ENCODE measurements at places on chromosomes 7 and 10.

DNA sequence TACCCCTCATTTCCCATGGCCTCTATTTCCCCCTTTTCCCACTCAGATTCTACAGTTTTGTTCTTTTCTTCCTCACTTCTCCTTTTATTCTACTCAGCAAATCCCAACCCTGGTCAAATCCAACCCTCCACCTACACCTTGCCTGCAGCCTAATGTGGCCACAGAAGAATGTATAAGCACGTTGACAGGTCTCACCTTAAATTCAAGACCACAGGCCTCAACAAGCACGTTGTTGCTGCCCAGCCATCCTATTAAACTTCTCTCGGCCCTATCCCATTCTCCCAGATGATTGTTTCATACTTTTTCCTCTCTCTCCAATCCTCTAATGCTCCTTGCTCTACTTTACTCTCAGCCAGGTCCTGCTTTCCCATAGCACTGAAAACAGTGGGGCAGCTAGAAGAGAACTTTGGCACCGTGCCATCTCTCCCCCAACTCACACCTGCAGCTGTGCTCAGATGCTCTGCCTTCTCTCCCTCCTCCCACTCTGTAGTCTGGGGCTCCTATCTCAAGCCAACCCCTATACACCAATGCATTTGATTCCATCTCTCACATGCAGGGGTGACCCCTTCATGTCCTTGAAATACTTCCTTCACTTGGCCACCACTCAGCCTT lies 6.8 kb upstream of the EIF3A start:
- DNase-seq: no peak

DNA sequence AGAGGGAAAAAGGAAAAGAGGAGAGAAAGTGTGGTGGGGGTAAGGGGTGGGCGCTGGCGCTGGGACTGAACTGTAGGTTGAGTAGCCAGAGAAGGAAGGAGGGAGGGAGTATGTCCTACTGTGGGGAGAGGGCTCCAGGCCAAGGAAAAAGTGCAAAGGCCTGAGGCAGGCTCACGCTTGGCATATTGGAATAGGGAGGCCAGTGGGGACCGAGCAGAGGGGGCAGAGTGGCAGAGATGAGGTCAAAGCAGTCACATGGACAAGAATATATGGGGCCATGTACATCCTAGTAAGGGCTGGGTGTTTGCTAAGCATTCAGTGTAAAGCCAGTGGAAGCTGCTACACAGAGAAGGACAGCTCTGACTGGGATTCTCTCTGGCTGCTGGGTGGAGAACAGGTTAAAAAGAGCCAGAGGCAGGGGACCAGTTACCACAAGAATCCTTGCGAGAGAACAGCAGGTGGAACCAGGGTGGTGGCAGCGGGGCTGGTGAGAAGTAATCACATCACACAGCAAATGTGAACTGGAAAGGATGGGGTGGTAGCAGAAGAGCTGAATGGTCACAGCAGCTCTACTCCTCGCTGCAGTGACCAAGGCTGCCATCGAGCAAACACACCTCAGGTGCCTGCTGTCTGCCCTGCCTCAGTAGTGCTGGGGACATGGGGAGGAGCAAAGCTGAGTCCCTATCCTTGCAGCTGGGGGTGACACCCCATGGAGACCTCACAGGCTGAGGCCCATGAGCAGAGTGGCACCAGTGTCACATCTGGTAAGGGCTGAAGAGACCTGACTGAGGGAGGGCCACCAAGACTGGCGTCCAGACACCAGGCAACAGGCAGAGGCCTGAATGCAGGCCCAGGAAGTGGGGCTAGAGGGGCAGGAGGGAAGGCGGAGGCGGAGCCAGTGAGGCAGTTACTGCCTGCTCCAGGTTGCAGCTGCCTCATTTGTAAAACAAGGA lies 39.5 kb downstream of the FAM53B start:
- no peak for DNase-seq

DNA sequence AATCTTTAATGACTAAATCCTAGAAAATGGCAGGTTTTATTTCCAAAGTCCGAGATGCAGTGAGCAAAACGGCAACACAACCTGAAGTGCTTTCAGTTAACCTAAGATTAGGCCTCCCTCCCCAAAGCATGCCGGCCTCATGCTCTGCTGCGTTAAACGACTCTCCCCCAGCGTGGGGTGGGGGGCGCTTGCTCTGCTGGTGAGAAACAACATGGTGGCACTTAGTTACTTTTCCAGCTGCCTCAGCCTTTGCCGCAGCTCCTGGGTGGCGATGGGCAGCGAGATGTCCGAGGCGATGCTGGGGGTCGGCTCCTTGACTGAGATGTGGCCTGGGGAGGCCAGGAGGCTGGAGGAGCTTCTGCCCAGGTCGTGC lies 36.7 kb upstream of the NCAPG2 start:
- DNase-seq: no peak

- DNase-seq: no peak
Measured at GRCh38 chr10:127068485-127068884, 127.9 kb downstream of the INSYN2A start.

DNA sequence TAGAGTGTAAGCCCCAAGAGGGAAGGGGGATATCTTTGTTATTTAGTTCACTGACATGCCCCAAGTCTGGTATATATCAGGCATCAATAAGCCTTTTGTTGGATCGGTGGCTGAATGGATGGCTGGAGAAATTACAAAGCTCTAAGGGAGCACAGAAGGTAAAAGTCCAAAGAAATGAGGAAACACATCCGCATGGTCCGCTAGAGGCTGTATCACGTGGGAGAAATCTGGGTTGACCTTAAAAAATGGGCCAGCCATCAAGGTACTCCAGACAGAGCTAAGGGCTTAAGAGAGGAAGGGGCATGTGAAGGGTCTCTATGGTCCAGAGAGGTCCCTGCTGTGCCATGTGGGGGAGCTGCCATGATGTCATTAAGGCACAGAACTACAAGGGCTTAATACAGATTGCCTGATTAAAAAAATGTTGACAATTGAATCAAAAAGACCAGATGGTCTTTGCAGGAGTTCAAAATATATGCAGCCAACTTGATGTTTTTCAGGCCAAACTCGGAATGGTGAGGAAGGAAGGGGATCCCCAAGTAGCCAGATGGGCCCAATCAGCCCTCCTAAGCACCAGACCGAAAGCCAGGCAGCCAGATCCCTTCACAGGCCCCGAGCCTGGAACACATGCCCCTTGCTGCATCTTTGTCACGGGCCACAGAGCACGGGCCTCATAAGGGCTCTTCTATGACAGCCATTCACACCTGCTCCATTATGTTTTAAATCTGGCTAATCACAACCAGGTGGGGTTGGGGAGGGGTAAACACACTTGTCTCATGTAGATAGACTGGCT lies 31.9 kb downstream of the SCRN1 start:
- no peak for DNase-seq

DNA sequence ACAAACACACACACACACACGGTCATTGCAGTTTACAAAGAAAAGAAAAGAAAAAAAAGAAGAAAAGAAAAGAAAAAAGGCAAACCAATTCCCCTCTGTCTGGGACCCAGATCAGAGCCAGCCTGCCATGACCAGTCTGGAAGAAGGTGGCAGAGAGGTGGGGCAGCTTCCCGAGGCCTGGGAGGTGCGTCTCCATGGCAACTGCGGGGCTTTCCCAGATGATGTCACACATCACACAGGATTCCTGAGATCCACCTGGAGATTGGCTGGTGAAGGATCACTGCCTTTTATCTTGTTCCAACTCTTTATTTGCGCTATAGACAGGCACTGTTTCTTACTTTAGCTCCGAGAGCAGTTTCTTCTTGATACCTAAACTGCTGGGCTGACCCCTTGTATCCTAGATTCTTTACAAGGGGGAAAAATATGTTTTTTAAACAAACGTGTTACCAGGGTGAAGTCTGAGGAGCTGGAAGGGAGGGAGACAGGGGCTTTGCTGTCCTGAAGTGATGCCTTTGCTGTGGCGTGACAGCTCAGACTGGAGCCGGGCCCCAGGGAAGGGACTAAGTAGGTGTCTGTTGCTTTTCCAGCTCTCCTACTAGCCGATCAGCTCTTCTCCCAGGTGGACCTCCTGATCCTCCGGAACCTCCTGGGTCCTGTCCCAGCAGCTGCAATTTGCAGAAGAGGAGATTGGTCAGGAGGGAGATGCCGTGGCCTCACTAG lies 298.5 kb downstream of the KLF6 start:
- peak; percentile 29 for DNase-seq

- DNase-seq: no peak
Measured at GRCh38 chr7:93407239-93407638, 167.3 kb downstream of the CALCR start.

GRCh38 chr7:140924821-140925421 lies at the start of gene BRAF:
BRAF (minus strand) TSS chr7:140924929; CDS start chr7:140924703, 226 bp downstream.
- peak; percentile 88 for DNase-seq

DNA sequence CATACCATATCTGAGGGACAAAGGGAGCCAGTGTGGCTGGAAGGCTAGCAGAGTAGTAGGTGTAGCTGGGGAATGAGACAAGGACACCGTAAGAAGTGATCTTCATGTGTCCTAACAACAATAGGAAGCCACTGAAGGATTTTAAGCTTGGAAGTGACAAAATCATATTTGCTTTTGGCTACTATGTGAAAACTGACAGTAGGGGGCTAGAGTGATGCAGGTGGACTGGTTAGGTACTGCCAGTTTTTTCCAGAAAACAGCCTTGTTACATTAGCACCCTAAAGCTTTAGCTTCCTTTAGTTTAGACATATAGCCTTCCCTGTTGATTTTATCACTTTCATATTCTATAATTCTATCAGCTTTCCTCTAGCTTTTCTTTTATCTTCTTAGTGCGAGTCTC lies 637.1 kb downstream of the ANKRD7 start:
- no peak for DNase-seq

- no peak for DNase-seq
Measured at GRCh38 chr7:70810558-70811139, 321.3 kb upstream of the GALNT17 start.

DNA sequence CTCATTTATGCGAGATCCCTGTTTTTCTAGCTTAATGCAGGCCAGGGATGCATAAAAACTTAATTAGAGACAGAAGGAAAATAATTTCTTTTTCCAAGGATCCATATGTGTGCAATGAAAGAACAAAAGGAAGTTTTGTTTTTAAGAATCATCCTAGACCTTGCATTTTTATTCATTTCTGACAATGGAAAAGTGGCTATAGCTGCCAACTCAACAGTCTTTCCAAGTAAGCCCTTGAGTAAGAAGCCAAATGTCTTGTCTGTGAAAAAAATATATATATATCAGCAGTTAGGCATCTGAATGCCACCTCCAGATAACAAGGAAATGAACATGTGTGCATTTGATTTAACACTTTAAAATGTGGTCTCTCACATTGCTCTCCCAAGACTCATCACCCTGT lies 1397.6 kb downstream of the GATA3 start:
- DNase-seq: no peak

DNA sequence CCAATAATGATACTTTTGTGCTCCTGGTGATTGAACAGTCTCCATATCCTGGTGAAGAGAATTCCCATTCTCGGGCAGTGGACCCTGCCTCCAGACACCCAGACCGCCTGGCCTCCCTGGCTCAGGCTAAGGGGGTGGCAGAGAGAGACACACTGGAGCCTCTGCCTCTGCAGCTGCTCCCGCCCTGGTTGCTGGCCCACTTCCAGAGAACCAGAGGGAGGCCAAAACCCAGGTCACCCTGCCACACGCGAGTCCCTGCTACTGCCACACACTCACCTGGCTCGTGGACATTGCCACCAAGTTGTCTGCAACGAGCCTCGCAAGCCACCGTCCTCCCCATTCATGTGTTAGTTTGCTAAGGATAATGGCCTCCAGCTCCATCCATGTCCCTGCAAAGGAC lies 221.8 kb downstream of the HPSE2 start:
- DNase-seq: no peak

- DNase-seq: no peak
Measured at GRCh38 chr7:71131256-71132126, 453 bp upstream of the GALNT17 start.

DNA sequence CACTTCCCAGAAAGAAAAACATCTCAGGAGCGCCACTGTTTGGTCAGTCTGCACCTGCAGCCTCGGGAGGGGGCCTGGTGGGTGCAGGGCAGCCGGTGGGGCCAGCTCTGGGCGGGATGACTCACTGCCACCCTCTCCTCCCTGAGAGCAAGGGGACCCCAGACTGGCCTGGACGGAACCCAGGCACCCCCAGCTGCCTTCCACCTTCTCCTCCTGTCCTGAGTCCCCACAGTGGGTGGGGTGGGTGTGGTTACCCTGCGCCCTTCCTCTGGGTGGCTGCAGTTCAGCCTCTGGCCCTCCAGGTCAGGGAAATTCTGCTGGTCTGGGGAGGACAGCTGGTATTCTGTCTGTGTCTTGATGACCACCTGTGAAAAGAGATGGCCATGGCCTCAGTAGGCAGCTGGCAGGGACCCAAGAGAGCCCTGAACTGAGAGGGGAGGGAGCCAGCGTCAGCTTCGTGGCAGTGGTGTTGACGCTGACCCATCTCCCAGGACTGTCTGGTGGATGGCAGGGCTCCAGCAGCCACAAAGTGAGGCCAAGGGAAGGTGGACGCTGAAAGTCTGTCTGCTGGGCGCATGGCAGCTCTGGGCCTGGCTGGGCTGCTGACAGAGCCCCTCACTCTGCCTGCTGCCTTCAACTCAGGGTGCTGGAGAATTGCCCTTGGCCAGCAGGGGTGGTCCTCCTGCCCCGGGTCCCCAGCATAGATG lies 8.9 kb downstream of the CALY start:
- DNase-seq: no peak

- DNase-seq: no peak
Measured at GRCh38 chr7:142523821-142524460, 225.3 kb upstream of the PRSS1 start.

GRCh38 chr10:53396876-53397275 lies 624.3 kb upstream of the MBL2 start:
- no peak for DNase-seq

DNA sequence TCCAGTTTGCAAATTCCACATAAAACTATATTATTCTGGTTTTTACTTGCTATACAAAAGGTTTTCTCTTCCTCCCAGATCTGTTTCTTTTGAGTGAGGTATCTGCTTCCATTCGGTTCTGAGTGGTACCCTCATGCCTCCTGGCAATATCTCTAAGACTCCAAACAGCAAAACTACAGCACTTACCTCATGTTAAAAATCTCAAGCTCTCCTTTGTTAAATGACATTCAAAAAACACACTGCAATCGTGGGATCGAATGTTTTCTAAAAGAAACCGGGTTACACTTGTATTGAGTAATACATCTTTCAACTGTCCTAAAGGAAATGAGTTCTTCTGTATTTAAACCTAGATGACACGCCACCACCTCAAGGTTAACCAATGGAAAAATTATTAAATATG lies 11.1 kb downstream of the YWHAG start:
- no peak for DNase-seq

DNA sequence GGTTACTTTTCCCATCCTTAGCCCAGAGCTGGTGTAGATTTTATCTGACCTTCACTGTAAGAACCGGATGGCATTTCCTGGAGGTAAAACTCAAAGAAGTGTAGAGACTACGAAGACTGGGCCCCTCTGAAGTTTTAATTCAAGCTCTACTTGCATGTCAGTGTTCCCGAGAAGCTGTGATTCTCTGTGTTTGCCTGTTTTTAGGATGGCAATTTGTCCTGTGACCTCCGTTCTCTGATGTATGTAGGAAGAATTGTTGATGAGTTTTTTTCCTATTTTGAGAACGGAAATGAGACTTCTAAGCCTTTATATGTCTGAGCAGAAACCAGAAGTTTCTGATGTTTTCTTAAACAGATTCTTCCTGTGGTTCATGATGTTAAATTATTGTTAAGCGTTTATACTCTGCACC lies 94.1 kb downstream of the CDCA7L start:
- DNase-seq: no peak

GRCh38 chr10:124693801-124694416 lies 50.3 kb downstream of the FAM53B start:
- no peak for DNase-seq

Measured in fibroblast of the aortic adventitia (primary cell).